Stimulated activated CD4-positive, alpha-beta T cell treated with anti-CD3 and anti-CD28 coated beads, Interleukin-15, amount 100 ng/mL, for 1 hour (primary cell): ENCODE measurements at places on chromosomes 7 and 10.

DNA sequence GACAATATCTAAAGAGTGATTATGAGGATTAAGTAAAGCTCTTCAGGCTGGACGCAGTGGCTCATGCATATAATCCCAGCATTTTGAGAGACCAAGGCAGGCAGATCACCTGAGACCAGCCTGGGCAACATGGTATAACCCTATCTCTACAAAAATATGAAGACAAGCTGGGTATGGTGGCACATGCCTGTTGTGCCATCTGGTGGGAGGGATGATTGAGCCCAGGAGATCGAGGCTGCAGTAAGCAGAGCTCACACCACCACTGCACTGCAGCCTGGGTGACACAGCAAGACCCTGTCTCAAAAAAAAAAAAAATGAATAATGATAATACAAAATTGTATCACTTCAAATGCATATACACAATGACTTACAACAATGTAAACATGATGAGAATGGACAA, 195.6 kb upstream of the AUTS2 start:
- DNase-seq = no peak

GRCh38 chr10:47181052-47181849, 118.7 kb upstream of the GDF10 start:
- no peak for DNase-seq

DNA sequence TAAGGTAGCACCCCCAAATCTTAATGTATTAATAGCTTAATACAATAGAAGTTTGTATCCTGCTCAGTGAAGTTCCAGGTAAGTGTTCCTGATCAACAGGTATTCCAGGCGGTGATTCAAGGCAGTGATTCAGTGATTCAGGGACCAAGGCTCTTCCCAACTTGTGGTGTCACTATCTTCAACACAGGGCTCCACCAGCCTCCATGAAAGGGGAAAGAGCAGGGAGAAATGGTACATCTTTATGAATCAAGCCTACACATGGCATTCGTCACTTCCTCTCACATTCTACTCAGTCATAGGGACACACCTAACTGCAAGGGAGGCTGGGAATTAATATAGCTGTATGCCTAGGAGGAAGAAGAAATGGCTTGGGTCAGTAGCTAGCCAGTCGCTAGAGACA, 5.1 kb downstream of the GOLGA7B start:
- no peak for DNase-seq

DNA sequence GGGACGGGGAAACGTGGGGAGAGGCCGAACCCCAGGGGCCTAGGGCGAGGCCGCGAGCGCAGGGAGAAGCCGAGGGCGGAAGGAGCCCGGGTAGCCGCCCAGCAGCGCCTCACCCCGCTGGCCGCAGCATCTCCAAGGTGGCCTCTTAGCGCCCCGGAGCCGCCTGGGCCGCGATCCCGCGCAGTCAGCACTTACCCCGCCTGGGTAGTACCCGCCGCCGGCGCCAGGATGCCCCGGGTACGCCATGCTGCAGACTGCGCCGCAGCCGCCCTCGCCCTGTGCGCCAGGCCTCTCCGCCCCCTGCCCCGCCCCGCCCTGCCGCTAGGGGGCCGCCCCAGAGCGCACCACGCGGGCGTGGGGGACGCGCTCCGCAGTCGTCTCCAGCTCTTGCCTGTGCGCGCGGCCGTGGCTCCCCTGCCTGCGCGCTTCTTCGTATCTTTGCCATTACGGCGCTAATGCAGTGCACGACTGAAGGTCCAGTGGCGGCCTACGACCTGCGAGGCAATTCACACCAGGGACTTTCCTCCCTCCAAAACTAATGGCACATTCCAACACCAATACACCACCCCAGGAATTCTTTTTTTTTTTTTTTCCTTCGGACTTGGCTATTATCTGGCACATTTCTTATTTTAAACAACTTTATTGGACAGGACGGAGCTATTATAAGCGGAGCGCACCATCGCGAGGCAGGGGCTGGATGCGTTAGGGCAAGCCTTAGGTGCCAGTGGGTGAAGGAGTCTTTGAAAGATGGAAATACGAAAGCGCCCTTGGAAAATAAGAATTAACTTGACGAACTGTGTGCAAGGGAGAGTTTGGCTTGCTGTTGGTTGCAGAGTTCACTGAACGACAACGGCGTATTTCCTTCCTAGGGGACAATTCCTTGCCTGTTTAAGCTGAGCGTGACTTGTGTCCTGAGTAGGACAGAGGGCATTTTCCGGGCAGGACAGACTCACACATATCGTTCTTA, at the start of gene SRI:
Gene SRI, minus strand, starts transcription at position 258 of the 967 bp plus-strand sequence. Its CDS starts 12 bp downstream, at position 246.
- peak; percentile 86 for DNase-seq

- no peak for DNase-seq
Measured at GRCh38 chr10:59907537-59907917, 1.2 kb upstream of the CCDC6 start.

- no peak for DNase-seq
Measured at GRCh38 chr10:71408436-71409225, 11.9 kb downstream of the CDH23 start.

GRCh38 chr7:90067171-90067570, 87.1 kb upstream of the STEAP1 start:
- DNase-seq = no peak

DNA sequence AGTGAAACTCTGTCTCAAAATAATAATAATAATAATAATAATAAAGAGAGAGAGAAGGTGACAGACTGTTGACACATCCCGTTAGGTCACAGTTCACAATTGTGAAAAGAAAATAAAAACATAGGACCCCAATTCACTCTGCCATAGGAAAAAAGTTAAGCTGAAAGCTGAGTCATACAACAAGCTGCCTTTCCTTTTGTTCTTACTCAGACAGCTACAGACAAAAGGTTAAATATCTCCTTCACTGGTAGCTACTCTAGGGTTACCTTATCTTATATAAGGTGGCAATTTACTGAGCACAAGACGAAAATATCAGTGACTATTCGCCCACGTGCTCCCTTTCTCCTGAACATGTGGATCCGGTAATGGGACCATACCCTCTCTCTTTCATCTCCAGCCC, 17.5 kb downstream of the TUBAL3 start:
- no peak for DNase-seq

GRCh38 chr7:125338110-125338509, 408.5 kb upstream of the POT1 start:
- no peak for DNase-seq

- no peak for DNase-seq
Measured at GRCh38 chr10:55801353-55801661, 559.8 kb downstream of the ZWINT start.

DNA sequence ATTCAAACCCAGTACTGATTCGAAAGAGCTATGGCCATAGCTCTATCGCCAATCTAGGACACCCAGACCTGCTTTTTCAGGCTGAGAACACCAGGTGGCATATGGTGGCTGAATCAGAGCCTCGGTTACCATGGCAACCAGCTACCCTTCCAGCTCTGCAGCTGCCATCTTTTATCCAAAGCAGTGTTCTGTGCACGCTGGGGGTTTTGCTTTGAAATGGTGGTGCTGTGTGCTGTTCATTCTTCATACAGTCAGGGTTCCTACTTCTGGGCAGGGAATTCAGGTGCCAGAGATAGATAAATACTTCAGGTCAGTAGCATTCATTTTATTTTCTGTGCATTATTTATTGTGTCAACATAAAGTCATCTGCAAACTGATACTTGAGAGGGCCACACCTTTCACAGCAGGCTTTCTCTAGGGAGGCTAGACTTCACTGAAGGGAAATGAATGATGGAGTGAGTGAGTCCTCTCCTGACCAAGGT, 85.4 kb downstream of the AKR1D1 start:
- DNase-seq = peak; percentile 47

GRCh38 chr10:28411648-28412047, 108.8 kb upstream of the MPP7 start:
- no peak for DNase-seq

- no peak for DNase-seq
Measured at GRCh38 chr10:102397222-102398171, 2.0 kb downstream of the NFKB2 start.

DNA sequence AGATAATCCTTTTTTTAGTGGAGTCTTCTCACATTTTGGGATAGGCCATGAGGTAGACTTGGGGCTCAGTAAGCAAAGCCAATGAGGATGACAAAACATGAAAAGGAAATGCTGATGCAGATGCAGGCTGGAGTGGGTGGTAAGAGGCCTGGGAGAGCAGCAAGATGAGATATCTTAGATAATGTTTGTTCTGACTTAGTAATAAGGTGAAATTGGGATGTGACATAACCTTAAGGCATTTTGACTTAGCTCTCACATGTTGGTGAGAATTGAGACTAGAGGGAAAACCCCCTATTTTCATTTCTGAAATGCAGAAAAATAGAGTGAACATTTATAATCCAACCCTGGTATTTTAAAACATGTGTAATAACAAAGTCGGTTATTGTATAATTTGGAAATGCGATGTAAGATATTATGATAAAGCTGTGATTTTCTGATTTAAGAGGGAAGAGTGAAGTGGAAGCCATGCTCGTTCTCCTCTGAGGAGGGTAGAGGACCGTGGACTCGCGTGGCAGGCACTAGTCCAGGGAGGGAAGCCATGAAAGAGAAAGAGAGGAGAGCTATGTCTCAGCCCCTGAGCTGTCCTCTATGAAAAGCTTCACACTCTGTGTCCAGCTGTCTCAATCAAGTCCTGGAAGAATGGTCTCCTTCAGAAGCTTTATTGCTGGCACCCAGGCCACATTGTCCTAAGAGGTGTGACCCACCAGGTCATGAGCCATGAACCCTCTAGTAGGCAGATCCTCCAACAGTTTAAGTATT, 57.3 kb downstream of the ST7 start:
- DNase-seq = no peak

DNA sequence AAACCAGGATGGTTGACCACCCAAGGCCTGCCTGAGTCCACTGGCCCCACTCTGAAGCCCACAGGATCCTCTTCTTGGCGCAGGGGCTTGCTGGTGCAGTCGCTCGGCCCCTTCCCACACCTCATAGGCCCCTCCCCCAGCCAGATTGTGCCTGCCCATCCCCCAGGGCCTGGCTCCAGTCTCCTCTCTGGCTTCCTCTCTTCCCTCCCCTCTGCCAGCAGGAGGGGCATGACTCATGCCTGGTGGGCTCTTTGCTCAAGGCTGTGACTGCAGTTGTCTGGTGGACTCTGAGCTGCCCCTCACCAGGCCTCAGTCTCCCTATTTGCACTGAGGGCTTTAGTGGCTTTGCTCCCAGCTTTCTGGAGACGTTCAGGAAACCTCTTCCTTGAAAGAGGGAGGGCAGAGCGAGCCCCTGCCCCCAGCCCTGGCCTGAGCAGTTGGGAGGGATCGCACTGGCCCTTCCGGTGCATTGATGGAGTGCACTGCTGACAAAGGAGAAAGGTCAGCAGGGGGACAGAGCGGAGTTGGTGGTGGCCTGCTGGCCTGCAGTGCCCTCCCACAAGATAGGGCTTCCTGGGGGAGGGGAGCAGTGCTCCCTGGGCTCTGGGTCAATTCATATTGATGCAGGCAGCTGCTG, 60.7 kb downstream of the ZMIZ1 start:
- no peak for DNase-seq

DNA sequence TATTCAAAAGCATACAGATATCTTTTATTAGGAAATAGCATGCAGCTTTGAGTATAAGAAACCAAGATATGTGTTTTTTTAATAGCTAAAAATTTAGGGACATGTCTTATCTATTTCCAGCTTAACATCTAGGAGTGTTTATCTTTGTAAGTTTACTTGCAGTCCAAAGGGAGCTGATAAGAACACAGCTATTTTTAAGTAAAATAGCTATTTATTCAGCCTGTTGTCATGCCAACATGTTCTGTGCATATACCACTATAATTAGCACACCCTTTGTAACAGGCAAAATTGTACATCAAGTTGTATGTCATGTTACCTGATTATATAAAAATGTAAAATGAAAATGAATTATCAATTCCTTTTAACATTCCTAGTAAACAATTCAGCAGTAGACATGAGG, 29.6 kb downstream of the FAM133B start:
- DNase-seq = no peak

DNA sequence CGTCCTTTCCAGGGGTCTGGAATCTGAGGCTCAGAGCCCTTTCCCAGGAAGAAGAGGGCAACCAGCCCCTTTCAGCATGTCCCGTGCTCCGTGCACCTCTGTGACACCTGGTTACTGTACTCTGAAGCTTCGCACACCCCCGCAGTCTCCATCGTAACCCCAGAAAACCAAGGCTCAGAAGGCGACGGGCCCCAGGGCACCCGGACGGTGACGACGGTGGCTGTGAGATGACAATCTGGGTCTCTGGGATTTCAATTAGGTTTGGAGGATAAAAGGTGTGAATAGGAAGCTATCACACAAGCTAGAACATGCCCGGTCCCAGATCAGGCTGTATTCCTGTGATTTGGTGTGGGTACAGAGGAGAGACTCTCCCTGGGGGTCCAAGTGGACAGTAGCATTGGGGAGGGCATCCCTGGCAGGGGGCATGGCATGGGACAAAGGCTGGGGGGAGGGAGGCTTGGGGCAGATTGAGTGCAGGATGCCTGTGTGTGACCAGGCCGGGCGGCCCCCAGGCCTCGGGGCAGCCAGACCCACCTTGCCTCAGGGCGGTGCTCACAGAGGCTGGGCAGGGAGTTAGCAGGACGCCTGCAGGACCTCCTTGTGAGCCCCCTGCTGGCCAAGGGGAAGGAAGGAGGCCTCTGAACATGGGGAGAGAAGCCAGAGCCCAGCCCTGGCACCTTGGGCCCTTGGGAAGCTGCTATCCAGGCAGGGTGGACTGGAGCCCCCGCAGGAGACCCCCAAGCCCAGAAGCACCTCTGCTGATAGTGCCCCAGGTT, 23.4 kb upstream of the PSMG3 start:
- no peak for DNase-seq

DNA sequence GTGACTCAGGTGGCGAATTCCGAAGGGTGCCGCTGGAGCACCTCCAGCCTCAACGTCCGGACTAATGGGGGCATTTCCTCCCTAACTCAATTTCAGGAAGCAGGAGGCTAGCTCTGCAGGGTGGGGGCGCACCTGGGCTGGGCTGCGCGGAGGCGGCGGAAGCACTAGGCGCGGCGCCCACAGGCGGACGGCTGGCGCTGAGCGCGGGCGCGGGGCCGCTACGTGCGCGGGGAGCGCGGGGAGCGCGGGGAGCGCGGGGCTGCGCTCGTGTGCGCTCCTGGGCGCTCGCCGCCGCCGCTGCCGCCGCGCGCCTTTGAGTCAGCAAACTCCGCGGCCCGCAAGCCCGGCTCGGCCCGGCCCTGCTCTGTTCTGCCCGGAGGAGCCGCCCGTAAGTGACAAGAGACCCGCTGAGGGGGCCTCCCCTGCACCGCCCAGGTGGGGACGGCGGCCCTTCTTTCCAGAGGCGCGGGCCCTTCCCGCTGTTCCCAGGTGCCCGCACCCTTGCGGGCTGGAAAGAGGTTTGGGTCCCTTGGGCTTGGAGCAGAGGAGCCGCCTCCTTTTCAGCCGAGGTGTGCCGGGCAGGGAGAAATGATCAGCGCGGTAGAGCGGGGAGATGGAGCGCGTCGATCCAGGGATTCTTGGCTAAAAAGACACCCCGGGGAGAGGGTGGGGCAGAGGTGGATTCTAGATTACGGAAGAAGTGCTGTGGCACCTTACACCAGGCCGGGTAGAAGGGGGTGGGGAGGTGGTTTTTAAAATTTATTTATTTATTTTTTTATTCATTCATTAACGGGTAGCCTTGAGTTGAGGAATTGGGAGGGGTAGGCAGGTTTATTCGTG, at the start of gene SNX10:
Gene SNX10, plus strand, starts transcription at position 164 of the 840 bp plus-strand sequence. CDS start 54,581 bp downstream, outside the sequence.
- DNase-seq = peak; percentile 46
